ENCODE measurements at places on chromosomes 1 and 21.

- DNase-seq: no peak
Observed at GRCh38 chr1:109615879-109616278, 3.5 kb downstream of the GNAT2 start.

DNA sequence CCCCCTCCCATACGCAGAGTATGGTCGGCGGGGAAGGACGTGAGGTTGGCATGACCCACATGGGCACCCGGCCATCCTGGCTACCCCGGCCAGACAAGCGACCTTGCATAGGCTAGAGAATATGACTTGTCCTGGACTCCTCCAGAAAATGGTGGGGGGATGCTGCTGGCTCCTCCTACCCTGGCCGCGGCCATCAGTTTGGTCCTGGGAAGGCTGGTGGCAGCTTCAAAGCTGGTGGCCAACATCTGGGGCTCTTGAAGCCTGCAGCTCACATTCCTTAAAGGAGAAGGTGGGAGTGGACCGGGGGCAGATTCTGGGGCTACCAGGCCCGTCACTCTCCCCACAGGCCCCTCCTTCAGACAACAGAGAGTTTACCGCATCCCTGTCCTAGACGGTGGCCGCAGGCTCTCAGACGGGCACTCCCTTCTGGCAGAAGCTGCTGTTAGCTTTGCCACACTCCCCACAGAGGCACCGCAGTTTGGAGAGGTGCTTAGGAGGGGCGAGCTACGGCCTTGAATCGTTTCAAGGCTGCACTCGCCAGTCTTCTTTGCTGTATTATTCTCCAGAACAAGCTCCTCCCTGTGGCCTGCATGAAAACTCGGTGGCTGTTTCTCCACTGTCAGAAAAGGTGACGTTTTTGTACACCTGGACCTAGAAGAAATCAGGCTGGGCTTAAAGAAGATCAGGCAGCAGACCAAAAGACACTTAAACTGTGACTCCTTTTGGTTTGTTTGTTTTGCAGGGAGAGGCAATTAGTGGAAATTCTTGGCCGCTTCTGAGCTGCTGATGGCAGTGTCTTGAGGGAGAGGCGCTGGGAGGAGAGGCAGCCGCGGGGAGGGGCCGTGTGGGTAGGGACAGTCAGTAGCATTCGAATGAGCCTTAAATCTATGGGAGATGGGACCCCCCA, 68.0 kb downstream of the RUNX3 start:
- DNase-seq: no peak

GRCh38 chr21:34073749-34074282, 438 bp downstream of the MRPS6 start:
- DNase-seq: no peak

- DNase-seq: no peak
Observed at GRCh38 chr1:94326329-94326728, 88.9 kb upstream of the ARHGAP29 start.

GRCh38 chr1:156705321-156705917, at the start of gene CRABP2:
Gene CRABP2, minus strand, starts transcription at chr1:156705583. Its CDS starts 137 bp downstream, at chr1:156705446.
- DNase-seq: no peak

- DNase-seq: peak; percentile 59
Observed at GRCh38 chr1:21216835-21217811, 40.4 kb upstream of the EIF4G3 start.

DNA sequence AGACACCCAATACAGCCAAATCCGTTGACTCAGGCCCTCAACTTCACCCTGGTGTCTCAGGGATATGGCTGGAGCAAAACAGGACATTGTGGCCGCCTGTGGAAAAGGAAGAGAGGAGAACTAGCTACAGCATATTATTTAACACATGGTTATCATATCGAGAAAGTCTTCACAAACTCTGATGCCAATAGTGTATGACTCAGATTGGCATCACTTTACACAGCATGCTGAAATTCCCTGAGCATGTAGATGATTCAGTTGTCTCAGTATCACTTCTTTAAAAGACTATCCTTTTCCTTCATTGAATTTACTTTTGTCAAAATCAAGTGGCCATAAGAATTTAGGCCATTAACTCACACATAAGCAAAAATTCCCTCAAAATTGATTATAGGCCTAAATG, 20.1 kb downstream of the HSD3B2 start:
- no peak for DNase-seq

DNA sequence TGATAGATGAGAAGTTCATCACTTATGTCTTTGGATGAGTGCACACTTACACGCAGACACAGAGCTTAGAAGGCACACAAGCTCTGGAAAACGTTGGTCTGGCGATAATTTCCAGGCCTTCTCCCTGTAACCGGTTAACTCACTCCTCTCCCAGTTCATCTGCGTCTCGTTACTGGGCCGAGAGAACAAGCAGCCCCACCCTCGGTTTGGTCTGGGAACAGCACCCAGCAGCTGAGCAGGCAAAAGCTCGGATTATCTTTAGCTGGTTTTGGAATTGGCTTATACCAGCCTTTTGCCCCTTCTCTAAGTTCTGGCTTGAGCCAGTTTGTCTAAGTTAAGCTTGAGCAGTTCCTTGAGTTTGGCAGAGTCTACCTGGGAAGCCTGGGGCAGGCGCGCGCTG, 27.3 kb upstream of the COL6A1 start:
- DNase-seq: no peak

- no peak for DNase-seq
Observed at GRCh38 chr1:148160343-148161052, 8.4 kb upstream of the NBPF11 start.

GRCh38 chr1:159040893-159041724, 31.4 kb downstream of the IFI16 start:
- DNase-seq: no peak

GRCh38 chr21:33642896-33643657, 776 bp downstream of the ITSN1 start:
- peak; percentile 2 for DNase-seq

- no peak for DNase-seq
Observed at GRCh38 chr1:248739572-248740205, 15.9 kb downstream of the LYPD8 start.

DNA sequence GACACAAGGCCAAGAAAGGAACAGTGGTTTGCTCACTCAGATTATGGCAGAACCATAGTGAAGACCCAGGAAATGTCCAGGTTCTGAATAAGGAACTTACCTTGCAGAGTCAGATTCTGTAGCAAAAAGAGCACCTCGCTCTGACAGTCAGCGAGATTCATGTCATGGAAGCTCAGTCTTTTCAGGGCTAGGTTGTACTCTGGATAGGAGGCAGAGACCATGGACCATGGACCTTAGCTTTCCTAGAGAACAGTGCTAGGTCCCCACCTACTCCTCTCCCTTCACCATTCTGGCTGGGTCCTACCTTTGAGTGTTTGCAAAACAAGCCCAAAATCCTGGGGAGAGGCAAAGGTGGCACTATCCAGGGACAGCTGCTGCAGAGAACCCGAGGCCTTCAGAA, 23.3 kb downstream of the LRRC41 start:
- no peak for DNase-seq

DNA sequence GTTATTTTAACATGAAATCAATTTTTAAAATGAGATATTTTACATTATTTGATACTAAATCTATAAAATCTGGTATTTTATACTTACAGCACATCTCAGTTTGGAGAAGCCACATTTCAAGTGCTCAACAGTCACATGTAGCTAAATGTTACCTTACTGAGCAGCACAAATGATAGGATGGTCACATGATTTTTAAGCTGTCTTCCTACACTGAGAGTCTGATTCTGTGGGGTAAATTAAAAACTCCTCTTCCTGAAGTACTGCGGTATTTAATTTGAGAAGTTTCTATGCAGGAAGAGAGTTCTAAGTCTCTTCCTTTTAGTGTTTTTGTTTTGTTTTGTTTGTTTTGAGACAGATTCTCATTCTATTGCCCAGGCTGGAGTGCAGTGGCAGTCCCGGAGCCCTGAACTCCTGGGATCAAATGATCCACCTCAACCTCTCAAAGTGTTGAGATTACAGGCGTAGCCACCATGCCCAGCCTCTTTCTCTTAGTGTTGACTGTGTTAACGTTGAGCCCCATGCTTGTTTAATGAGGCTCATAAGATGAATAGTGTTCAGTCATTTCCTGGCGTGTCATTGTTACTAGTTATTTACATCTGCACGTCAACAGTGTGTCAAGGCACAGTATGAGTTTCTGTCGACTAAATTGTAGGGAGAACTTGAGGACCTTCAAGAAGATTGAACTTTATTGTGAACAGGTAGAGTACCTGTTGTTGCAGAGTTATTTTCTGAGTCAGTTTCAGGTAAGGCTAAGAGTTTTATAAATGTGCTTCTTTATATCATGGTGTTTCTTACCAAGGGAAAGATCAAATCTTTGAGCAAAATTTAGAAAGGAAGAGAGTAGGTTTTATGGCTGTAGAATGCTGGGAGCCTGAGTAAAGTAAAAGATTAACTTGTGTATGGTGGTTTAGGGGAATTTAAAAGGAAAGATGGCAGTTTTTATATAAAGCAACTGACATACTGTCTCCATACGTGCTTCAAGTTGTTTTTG, 3.3 kb downstream of the CNST start:
- peak; percentile 66 for DNase-seq

DNA sequence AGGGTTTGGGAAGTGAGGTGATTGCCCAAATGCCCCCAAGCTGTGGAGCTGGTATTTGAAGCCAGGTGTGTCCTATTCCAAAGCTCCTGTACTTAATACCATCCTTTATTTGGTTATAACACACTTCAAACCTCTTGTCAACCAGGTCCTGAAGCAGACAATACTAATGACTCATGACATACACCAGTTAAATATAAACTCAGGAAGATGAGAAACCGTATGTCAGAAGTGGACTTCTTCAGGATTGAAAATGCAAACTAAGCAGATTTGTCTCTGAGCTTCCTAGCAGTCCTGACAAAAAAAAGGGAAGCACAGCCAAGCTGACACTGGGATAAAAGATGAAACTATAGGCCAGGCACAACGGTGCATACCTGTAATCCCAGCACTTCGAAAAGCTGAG, 70.6 kb downstream of the ALPL start:
- no peak for DNase-seq

DNA sequence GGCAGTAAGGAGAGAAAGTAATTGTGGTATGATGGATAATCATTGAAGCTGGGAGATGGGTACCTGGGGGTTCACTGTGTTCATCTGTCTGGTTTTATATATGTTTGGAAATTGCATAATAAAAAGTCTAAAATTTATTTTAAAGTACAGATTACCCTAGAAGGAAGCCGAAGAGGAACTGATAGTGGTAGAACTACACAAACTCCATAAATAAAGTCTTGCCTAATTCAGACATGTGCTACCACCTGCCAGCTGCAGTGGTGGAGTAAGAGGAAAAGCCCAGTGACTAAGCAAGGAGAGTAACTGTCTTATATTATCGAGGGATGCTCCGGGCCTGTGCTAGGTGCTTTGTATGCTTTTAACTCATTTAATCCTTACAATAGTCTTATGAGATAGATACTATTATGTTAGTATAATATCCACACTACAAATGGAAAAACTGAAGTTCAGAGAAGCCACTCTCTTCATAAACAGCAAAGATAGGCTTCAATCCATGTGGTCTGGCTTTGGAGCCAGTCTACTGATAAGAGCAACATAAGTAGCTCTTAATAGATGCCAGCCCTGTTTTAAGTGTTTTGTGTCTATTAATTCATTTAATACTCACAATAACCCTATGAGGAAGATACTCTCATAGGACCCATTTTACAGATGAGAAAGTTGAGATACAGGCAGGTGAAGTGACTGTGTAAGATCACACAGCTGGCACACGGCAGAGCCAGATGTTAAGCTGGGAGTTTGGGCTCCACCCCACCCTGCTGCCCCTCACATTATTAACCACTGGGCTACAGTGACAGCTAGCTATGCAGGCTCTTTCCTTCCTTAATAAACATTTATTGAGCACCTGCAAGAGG, 56.8 kb upstream of the HNRNPU start:
- no peak for DNase-seq
